ENCODE measurements at places on chromosomes 4 and X.

DNA sequence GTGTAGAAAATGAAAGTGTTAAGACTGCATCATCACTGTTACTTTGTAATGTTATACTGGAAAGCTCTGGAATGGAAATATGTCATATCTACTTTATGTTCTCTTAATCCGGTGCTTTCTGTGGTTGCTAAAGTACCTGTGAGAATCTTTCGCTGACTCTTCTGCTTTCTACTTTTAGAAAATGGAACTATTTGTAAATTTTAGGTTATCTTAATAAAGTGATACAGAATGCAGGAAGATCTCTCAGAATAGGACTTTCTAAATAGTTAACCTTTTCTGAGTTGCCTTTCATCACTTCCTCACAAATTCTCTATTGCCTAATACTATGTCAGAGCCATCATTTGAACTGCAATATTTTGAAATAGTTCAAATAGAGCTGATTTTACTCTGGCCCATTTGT is 69.3 kb downstream of the BMP2K start:
- DNase-seq, result no peak

GRCh38 chr4:1265351-1265750 is 16.4 kb upstream of the CTBP1 start:
- no peak for DNase-seq

DNA sequence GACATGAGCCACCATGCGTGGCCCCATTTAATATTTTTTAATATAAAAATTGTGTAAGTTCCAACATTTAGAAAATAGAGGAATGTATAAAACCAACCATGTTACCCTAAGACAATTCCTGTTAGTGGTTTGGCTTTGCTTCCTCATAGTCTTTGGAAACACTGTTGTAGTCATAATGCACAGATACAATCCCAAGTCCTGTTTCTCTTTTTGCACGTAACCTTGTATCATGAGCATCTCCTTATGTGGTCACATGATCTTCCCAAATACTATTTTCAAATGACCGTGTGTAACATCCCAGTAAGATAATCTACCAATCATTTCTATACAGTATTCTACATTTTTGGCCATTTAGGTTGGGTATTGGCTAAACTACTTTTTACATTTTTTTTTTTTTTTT is 13.9 kb upstream of the RHOH start:
- no peak for DNase-seq

DNA sequence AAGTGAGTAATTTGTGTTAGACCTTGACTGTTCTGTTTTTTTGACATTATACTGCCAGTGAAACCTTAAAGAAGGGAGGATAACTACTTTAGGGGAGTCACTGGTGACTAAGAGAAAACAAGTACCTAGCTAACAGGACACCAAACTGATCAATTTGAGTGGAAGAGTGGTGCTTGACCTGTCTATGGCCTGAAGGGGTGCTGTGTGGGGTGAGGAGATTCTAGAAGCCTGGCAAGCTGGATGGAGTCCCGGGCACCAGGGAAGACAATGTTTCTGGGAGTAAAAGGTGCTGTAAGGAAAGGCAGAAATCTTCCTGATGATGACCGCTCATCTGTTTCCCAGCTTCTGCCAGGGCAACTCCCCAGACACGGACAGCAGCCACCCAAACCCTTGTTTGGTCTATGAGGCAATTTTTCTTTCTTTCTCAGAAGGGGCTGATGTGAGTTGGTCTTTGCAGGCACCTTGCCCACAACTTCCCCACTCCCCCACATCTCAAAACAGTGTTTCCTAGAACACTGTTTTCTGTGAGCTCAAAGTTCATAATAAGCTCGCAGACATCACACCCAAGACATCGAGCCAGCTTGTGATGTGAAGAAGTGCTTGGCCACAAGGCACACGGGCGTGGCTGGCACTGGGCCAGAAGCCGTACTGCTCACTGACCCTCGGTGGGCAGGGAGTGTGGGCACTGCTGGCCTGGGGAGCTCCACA is 4.6 kb downstream of the TXK start:
- DNase-seq, result no peak

DNA sequence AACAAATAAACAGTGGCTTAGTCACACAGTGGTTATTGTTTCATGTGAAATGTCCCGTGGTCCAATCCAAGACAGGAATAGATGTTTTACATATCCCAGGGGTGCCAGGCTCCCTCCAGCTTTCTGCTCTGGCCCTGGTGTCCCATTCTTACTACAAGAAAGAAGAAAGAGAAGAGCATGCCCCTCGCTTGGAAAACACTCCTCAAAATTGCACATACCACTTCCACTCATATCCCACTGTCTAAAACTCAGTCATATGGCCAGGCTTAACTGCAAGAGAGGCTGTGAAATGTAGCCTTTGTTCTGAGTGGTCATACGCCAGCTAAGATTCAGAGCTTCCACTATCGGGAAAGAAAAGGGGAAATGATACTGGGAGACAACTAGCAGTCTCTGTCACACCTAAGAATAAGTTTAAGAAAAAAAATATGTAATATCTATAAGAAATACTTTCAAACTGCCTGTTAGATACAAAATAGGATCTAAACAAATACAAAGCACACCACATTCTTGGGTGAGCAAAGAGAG is 306.8 kb upstream of the FAM241A start:
- DNase-seq, result no peak

- DNase-seq, result no peak
Measured at GRCh38 chr4:168859888-168860694, 150.0 kb downstream of the CBR4 start.

DNA sequence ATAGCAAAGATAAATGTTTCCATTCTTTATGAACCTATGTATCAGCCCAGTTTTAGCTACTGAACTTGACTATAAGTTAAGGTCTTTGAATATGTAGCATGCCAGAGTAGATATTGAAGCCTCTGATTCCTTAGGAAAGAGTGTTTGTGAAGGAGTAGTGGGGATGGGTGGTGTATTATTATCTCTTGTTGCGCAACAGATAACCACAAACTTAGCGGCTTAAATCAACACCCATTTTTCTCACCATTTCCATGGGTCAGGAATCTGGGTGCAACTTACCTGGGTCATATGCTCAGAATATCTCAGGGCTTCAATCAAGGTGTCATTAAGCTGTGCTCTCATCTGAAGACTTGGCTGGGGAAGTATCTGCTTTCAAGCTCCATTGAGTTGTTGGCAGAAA is 251.4 kb upstream of the PUDP start:
- DNase-seq, result no peak

DNA sequence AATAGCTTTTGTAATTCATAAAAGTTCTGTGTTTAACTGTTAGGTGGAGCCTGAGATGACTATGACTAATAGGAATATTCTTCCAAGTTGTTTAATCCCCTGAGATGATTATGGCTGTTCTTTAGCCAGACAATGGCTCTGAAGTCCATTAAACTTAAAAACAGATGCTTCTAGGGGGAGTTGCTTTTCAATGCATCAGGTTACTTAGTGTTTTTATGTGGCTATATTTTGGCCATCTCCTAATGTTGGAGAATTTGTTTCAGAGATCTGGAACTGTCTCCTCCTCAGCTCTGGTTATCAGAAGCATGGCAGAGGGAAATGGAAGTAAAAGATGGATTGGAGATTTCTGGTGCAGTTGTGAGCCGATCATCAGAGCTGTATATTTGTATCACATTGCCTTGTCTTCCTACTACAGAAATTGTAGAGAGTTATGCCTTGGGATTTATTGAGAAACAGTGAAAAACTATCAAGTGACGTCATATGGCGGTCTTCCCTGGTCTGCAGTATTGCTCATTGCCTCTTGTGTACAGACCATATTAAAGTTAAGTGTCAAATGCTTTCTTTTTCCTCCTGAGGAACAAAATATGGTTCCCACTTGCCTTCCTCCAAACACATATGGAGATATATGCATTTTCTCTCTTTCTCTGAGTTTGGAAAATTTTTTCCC is 29.8 kb downstream of the SGMS2 start:
- no peak for DNase-seq

GRCh38 chrX:19673375-19674040 is 158.2 kb upstream of the MAP3K15 start:
- DNase-seq, result no peak

- no peak for DNase-seq
Measured at GRCh38 chrX:18792828-18793227, 85.4 kb downstream of the PPEF1 start.

GRCh38 chrX:23855569-23855968 is 52.2 kb downstream of the APOO start:
- no peak for DNase-seq

DNA sequence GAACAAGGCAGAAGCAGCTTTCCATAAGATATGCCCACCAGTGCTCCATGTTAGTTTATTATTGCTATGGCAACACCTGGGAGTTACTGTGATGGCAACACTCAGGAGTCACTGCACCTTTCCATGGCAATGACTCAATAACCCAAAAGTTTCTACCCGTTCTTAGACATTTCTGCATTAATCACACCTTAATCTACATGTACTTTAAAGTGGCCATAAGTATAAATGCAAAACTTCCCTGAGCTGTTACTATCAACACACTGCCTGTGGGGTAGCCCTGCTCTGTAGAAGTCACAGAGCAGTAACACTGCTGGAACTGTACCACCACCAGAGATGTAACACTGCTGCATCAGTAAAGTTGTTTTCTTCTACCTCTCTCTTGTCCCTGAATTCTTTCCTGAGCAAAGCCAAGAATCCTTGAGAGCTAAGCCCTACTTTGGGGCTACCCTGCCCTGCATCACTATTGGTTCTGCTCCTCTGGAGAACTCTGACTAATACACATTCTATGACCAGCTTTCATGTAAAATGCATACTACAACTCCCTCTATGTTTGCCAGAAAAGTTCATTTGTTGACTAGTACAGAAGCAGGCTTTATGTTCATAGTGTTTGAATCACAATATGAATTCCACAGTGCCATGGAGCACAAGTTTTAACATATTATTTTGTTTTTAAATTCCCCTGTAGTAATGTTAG is 43.5 kb upstream of the GPR174 start:
- no peak for DNase-seq

DNA sequence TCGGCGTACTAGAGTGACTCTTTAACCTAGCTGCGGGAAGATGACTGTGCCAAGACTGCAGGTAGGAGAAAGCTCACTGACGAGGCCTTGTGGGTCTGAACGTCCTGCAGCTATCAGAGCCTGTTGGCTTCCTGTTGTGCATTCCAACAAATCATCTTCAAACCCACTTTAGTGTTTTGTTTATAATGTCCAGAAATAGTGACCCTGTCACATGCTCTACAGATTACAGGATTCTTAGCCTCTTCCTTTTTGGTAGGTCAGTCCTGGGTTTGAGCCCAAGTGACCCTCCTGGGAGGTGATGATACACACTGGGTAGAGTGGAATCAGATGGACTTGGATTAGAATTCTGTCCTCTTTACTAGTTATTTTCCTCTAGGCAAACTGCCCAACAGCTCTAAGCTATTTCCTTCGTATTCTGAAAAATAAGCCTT is 33.2 kb downstream of the HTT start:
- DNase-seq, result no peak

DNA sequence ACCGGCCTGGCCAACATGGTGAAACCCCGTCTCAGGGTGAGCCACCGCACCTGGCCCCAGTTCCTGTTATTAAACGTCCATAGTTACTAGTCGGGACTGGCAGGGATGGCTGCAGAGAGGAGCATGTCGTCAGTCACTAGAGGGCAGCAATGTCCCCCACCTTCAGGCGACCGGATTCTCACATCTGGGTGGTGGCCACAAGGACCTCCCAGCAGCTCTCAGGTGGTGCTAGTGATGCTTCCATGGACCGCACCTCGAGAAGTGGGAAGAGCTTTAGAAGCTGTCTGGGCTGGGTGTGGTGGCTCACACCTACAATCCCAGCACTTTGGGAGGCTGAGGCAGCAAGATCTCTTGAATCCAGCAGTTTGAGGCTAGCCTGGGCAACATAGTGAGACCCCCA is 13.3 kb upstream of the IL3RA start:
- DNase-seq, result no peak

DNA sequence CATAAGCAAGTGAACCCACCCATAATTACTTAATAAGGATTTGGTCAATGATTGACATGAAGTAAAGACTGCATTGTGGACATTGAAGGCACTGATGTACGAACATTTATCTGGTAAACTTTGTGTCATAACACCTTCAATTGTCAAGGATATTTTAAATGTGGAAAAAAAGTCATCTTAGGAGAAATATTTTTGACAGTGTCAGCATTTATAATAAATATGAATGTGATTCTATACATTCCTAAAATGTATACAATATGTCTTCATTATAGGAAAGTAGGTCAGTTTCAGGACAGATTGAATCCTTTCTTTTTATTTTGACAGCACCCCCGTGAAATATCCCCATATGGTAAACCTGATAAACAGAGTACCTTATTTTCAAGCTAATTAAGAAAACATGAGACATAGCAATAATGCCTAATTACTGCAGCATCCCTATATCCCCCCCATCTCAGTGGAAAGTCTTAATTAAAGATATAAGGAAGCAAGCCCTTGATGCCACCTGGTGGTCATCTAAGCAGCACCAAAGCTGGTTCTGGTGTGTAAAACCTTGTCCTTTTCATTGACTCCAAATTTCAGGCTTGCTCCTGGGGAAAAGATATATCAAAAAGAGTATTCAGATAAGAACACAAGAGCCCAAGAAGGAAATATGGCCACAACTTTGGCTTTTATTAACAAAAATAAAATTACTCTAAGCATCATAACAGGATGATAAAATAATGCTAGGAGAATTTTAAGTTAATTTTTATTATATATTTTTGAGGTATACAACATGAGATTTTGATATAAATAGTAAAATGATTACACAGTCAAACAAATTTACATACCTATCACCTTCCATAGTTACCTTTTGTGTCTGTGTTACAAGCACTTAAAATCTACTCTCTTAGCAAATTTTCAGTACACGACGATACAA is 379.7 kb downstream of the TLL1 start:
- DNase-seq, result no peak

DNA sequence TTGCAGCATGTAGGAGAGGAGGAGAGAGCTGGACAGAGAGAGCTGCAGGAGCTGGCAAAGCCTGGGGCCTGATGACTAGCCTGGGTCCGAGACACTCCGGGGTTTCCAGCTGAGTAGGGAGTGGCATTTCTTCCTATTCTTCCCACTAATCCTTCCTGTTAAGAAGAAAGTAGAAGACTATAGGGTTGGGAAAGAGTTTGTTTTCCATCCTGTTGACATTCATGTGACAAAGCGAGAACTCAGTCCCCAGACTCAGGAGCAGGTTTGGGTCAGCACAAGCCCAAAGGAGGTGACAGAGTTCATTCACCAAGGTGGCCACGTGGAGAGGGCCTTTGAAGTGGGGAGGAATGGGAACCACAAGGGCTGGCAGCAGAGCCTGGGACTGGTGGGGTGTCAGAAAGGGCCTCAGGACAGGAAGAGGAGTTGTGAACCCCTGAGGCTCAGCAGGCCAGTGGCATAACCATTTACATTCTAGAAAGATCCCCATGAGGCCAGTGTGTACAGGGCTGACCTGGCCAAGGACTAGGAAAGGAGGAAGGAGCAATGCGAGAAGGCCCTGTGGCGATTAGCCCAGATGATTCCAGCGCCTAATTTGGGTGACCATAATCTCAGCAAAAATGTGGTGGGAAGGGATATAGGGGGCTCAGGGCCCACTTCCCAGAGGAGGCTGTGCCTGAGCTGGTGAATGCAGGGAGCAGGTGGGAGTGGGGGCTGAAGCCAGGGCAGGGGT is 3.3 kb upstream of the HAUS3 start:
- DNase-seq, result no peak

GRCh38 chr4:84913176-84913575 is 53.3 kb downstream of the WDFY3 start:
- DNase-seq, result no peak

- DNase-seq, result no peak
Measured at GRCh38 chr4:54102531-54103106, 2.7 kb downstream of the GSX2 start.

- DNase-seq, result no peak
Measured at GRCh38 chr4:86563416-86563815, 30.7 kb upstream of the PTPN13 start.
